ENCODE measurements at places on chromosomes 6 and 20.

GRCh38 chr20:4120921-4121321, 105.6 kb upstream of the RNF24 start:
- DNase-seq: no peak

DNA sequence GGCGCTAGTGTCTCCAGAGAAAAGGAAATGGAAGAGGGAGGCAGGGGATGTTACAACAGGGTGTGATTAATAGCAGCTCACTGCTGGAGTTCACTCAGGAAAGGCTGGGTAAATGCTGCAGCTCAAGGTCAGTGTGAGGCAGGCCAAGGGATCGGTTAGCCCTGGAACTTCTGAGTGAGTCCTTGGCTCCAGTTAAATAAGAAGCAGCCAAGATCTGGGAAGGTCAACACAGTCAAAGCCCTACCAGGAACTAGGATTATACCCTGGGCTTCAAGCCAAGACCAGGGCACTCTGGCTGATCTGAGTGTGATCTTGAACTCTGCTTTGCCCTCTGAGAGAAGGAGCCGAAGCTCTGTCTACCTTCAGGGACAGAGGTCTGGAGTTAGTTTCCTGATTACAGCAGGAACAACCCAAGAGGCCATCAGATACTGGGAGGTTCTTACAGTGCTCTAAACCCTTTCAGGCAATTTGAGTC, 44.3 kb downstream of the TPD52L1 start:
- DNase-seq: peak; percentile 5

DNA sequence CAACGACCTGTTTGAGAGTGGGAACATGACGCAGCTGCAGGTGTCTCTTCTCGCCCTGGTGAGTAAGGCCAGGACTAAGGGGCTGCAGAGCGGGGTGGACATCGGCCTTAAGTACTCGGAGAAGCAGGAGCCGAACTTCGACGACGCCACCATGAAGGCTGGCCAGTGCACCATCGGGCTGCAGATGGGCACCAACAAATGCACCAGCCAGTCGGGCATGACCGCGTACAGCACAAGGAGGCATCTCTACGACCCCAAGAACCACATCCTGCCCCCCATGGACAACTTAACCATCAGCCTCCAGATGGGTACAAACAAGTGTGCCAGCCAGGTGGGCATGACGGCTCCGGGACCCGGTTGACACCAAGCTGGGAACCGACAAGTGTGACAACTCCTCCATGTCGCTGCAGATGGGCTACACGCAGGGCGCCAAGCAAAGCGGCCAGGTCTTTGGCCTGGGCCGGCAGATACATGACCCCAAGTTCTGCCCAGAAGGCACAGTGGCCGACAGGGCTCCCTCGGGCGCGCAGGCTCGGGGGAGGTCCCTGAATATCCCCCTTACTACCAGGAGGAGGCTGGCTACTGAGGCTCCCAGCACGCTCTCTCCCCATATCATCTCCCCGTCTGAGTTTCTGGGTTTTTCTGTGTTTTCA, 15.9 kb upstream of the AMD1 start:
- no peak for DNase-seq

DNA sequence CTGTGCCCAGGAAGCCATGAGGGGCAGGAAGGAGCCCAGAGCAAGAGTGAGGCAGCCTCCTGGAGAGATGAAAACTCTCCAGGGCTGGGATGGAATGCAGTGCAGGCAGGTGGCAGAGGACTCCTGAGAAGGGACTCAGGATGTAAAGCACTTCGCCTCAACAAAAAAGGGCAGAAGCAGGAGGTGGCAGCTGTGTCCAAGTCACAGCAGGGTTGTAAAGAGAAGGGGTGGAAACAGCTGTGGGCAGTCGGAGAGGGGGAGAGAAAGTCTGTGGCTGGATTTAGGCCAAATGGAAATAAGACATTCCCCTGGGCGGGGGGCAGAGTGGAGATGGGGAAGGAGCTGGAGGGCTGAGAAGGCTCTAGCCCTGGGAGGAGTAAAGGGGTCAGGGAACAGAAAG, 34.9 kb downstream of the CYP21A2 start:
- DNase-seq: no peak

DNA sequence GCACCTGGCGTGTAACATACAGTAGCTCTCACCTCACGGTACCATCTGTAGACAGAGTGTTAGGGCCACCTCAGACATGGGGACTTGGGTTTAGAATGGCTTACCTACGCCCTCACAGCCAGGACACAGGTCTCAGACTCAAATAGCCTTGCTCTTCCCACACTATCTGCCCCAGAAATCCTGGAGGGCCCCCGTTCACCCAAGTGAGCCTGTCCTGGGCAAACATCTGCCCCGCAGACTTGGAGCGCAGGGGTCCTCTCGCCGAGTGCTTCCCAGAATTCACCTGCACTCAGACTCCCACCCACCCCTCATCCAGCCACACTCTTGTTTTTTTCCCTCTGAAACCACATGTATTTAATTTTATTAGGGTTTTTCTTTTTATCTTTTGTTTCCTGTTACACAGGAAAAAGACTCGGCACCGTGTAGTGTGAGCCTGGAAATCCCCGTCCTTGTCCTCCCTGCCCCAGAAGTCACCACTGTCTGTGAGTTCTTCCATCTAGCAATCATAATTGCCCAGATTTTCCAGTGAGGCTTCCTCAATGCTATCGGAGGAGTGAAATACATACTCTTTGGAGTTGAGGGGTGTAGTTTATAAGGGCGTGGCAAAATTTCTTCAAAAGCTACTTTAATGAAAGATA, 17.1 kb upstream of the MAP1LC3A start:
- no peak for DNase-seq

DNA sequence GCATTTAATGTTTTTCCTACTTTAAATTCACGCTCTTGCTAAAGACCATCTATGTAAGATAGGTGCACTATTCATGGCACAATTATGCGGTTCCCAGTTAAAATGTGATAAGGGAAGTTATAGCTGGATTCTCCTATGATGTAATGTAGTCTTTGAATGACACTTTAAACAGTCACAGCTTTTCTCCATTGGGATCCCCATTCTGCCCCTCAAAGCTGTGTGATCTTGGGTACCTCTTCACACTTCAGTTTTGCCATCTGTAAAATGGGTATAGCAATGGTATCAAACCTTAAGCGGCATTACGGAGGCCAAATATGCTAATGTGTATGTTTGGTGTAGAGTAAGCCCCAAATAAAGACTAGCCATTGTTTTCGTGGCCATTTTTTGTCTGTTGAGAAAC, 64.7 kb upstream of the ZNF217 start:
- DNase-seq: no peak

- DNase-seq: no peak
Measured at GRCh38 chr20:50272724-50273446, 82.3 kb downstream of the CEBPB start.

GRCh38 chr20:58629215-58629580, 21.9 kb upstream of the STX16 start:
- DNase-seq: no peak

DNA sequence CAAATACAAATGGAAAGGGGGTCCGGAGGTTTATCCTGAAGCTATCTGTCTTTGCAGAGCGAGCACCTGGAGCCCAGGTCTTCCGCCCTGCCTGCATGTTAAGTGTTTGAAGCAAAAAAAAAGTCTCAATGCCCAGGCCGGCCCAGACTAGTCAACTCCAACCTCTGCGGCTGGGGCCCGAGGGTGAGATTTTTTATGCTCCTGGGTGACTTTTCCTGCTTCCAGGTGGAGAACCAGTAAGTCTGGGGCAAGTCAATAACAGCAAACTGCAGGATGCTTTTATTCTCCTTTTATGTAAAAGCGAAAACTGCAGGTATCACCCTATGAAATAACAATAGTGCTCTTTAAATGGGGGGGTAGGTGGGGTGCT, 2.0 kb upstream of the ZBP1 start:
- no peak for DNase-seq

DNA sequence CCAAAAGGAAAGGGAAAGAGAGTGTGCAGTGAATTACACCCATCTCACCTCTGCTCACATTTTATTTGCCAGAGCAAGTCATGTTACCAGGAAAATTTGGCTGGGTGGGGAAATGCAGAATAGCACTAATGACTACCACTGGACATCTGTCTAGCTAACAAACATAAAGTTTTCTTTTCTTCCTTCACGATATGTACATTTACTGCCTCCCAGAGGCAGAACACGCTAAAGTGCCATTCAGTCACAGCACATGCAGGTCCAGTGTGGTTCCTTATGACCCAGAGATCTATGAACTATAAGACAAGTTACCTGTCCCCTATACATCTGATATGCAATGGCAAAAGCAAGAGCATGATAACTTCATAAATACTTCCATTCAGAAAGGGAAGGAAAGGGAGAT, 194.1 kb downstream of the OGFRL1 start:
- DNase-seq: no peak

DNA sequence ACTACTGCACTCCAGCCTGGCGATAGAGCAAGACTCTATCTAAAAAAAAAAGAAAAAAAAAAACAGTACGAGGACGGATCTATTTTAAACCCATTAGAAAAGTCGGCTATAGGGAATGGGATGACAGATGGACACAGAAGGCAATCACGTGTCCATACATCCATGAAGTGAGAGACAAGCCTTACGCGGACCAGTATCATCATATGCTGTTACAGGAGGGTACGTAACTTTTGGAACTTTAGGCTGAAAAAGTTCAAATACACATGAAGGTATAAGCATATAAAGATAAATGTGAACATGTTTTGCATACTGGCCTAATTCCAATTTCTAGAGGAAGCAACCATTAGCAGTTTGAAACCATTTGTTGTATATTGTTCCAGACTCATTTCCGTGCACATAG, 109.8 kb upstream of the EXOC2 start:
- DNase-seq: no peak

DNA sequence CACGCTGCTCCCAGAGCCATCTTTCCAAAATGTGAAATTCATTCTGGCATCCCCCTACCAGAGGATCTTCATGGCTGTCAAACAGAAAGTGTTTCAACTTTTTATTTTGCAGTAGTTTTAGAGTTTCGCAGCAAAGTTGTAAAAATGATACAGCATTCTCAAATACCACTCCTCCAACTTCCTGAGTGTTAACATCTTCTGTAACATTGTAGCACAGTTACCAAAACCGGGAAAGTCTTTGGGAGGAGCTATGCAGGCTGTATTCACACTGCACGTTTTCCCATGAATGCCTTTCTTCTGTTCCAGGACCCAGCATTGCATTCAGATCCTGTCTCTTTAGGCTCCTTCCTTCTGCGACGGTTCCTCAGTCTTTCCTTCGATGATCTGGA, 30.1 kb downstream of the CDYL start:
- DNase-seq: no peak

DNA sequence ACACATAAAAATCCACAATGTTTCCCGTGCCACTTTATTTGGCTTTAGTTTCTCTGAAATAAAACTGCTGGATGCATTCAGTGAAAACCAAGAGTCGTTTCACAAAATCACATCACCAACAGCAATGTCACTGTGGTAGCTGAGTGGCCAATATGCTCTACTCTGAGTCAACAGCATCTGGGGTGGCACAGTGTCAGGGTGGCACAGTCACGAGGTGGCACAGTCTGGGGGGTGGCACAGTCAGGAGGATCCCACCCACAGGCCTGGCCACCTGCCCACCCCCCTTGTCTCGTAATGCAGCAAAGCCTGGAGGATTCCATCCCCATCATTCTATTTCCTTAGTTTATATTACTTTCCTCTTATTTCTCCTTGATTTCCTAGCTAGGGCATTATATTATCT, 87.0 kb downstream of the ANKRD60 start:
- no peak for DNase-seq

DNA sequence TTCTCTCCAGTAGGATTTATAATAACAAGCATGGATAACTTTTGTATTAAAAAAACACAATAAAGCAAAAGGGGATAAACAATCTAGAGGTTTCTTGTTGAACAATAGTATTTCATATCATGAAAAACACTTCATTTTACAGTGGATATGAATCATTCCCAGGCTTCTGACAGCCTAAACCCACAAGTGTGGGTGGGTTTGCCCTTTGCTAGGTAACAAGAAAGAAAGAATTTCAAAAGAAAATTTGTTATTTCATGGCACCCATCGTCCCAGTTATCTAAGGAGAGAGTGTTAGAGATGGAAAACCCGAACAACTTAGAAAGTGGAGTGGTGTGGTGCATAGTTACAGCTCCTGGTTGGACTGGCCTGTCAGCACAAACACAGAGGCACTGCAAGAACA, 76.1 kb upstream of the GPR6 start:
- DNase-seq: no peak

DNA sequence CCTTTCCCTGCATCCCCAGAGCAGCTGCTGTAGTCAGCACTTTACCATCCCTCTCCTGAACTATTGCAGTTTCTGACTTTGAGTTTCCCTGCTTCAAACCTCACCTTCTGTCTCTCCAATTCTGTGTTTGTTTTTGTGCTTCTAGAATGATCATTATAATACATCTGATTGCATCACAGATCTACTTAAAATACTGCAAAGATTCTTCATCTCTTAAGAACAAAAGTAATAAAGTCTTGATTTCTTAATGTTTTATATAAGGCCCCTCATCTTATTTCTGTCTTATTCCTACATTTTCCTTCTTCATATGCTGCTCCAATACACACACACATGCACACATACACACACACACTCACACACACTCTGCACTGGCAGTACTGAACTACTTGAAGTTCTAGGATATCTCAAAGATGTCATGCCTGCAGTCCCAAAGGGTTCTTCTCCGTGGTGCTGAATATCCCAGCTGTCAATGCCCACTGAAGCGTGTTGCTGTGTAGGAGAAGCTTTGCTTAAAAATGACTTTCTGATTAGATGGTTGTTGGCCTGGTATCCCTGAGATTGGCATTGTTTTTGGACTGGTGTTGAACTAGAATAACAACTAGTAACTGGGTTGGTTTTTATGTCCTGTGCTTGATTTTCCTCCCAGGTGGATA, 97.2 kb downstream of the MAP3K4 start:
- DNase-seq: no peak

DNA sequence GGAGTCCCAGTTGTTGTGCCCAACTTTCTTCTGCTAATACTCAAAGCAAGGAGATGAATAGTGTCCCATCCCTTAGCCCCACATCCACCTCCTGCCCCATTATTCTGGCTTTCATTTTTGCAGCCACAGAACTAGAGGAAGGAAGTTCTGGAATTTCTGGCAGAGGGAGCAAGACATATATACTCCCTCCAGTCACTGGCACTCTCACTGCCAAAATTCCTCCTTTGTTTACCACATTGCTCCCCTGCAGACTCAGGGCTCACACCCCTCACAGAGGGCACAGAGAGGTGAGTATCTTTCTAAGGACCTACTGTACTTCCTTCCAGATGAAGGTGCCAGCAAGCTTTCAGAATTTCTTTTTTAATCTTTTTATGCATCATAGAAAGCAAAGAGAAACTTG, 168.0 kb upstream of the ID4 start:
- DNase-seq: no peak

DNA sequence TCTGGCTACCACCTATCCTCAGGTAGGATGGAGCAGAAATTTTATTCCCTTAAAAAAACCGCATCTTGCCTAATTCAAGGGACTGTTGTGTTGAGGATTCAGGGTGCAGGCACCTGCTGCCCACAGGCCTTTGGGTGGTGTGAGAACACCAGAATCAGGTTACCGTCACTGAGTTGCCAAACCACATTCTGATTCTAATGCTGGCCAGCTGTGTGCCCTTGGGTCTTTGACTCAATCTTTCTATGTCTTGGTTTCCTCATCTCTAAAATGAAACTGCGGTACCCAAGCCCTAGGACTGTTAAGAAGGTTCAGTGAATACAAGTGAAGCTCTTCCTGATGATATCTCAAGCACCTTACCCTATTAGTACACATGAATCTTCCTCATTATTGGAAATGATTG, 827.3 kb downstream of the DHX35 start:
- DNase-seq: no peak

- no peak for DNase-seq
Measured at GRCh38 chr20:5686384-5687105, 63.7 kb upstream of the SHLD1 start.

GRCh38 chr6:151060096-151060765, 179.5 kb upstream of the AKAP12 start:
- DNase-seq: no peak

- DNase-seq: no peak
Measured at GRCh38 chr20:19045371-19045770, 167.1 kb upstream of the SLC24A3 start.
